Activated CD4-positive, alpha-beta T cell treated with anti-CD3 and anti-CD28 coated beads, Interleukin-2, amount 10 ng/mL, durations not matched to agents 24 days and 14 days (primary cell): ENCODE measurements at places on chromosomes 11 and 22. TPM values are rescaled to one million over a fixed set of nuclear protein-coding genes. Genes with fewer than 3 reads are reported as not detected.

The CDC42EP2 gene
- 3.0 and 3.4 TPM in 2 replicates for total RNA-seq

The CCDC88B gene
- total RNA-seq = 116 and 119 TPM in 2 replicates

The PPFIBP2 gene
- 1.2 and 1.6 TPM in 2 replicates for total RNA-seq

The MS4A12 gene
- total RNA-seq = not detected in 2 replicates

The APOL4 gene
- 0.17 TPM in 1 of 2 replicates, not detected in the other for total RNA-seq

The TSPAN18 gene
- 1.4 and 1.5 TPM in 2 replicates for total RNA-seq

The DNHD1 gene
- total RNA-seq = 21.5 and 22.8 TPM in 2 replicates

- H3K27me3 ChIP-seq = no peaks in the 10 kb centered on the region
- H3K4me1 ChIP-seq = peaks cover 61% of the 10 kb centered on the region
- H3K36me3 ChIP-seq = peaks cover 31% of the 10 kb centered on the region
- DNase-seq = peak; percentile 66
These were observed 1.7 kb downstream of the NCF4 start for GRCh38 chr22:36862251-36863242.

- no peak overlapping the region for H3K4me3 ChIP-seq
- no peaks in the 10 kb centered on the region for H3K36me3 ChIP-seq
These were observed 168.8 kb downstream of the RCN1 start for GRCh38 chr11:32259641-32260081.

DNA sequence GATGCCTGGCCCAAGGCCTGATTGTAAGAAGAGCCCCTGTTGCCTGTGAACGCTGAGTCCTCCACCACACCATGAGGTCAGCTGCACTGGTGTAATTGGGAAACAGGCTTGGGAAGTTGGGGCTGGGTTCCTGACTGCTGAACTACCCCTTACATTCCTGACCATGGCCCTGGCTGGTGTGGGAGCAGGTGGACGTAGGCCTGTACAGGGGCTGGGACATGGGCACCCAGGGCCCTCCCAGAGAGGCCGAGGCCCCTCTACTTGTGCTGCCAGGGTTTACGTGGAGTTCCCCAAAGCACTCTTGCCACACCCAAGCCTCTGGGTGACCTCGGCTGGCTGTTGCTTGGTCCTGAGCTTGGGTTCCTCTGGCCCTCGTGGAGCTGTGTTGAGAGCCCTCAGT, 5.4 kb downstream of the RELT start:
- DNase-seq = no peak
- H3K4me3 ChIP-seq = no peak overlapping the region
- peaks cover 16% of the 10 kb centered on the region for H3K36me3 ChIP-seq
- H3K4me1 ChIP-seq = peaks cover 68% of the 10 kb centered on the region
- no peaks in the 10 kb centered on the region for H3K27me3 ChIP-seq

DNA sequence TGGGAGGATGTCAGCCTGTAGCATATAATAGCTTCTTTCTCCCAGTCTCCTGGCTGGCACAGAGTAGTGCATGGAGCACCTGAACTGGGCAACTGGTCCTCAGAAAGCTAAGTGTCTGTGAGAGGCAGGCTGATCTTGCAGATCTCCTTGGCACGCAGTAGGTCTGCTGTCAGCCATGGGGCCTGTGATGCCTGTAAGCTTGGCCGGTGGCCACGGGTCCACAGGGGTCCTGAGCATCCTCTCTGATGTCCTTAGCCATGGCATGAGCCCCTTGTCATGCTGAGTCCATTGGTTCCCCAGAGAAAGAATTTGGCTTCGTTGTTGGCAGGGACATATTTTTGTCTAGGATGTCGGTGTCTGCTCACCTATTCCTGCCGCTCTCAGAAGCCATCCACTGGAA, 25.0 kb downstream of the AMPD3 start:
- H3K27me3 ChIP-seq = no peaks in the 10 kb centered on the region
- no peak overlapping the region for H3K27ac ChIP-seq

DNA sequence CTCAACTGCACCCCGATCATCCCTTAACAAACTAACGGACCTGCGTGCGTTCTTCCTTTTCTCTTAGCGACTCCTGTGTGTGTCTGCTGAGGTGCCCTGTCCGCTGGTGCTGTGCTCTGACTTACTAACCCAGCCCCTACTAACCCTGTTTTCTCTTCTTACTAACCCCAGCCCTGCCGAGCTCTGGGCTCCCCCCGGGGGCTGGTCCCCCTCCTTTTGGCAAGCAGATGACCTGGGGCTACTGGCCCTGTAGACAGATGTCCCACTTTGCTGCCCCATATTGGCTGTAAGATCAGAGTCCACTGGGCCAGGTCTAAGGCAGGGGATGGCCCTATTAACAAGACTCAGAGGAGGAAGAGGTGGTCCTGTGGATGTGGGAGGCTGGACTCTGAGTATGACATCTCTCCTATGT, 14.7 kb downstream of the MIAT start:
- H3K27ac ChIP-seq = peak overlapping the region; percentile 96
- DNase-seq = no peak
- no peaks in the 10 kb centered on the region for H3K27me3 ChIP-seq

GRCh38 chr11:106925245-106925644, 93.0 kb downstream of the GUCY1A2 start:
- H3K27ac ChIP-seq = no peak overlapping the region
- H3K36me3 ChIP-seq = no peaks in the 10 kb centered on the region
- H3K4me1 ChIP-seq = no peaks in the 10 kb centered on the region

DNA sequence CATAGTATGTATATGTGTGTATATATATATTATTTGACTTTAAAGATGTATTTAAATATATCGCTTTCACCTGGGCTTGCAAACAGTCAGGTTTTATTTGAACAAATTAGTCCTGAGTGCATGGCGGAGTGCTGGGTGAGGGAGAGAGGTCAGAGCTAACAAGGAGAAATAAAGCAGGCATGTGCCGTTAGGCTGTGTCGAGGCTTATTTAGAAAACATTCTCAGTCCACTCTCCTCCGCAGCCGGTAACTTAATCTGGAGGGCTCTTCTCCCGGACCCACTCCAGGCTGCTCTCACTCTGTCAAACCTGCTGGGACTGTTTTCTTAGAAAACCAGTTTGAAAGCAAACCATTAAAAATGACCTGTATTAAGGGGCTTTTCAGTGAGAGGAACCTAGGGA, 455.9 kb downstream of the MN1 start:
- no peak overlapping the region for H3K4me3 ChIP-seq
- peak; percentile 26 for DNase-seq
- H3K27ac ChIP-seq = no peak overlapping the region
- H3K27me3 ChIP-seq = peaks cover 2% of the 10 kb centered on the region
- H3K36me3 ChIP-seq = no peaks in the 10 kb centered on the region
